Trophoblast cell (in vitro differentiated cells and primary cell): ENCODE measurements at places on chromosomes 2 and 18.

- no peak for DNase-seq
Observed at GRCh38 chr2:233263045-233263570, 11.6 kb downstream of the ATG16L1 start.

DNA sequence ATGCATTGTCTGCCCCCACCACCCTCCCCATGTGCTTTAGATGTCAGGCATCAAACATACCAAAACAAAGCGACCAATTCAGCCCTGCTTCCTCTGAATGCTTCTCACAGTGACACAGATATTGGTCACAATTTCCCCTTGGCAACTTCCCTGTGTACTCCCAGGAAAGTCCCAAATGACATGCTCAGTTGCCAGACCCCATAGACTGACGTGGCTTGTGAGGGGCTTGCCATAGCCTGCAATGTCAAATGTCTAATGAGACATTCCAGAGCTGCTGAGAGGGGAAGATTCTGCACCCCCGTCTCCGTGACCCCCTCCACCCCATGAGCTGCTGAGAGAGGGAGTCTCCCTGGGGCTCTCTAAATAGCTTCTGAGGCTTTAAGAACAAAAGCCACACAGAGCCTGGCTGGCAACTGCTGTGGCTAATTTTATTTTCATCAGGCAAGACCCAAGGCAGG is 47.3 kb downstream of the RFTN2 start:
- DNase-seq, result peak; percentile 8

DNA sequence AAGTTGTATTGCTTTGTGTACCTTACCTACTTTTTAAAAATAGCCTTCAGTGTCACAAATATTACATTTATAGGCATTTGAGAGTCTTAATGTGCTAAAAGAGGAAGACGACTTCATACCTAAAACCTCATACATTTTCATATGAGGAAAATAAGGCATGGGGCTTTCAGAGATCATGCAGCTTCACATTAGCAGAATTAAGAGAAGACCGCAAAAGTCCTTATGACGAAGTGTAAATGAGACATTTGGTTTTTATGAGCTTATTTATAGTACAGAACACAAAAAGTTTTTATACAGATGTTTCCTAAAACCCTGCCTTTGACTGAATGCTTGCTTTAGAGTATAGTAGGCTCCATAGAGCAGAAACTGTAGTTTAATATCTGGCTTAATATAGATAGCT is 10.1 kb upstream of the CCDC138 start:
- DNase-seq, result no peak

GRCh38 chr2:209761566-209761965 is 10.1 kb upstream of the UNC80 start:
- DNase-seq, result no peak

GRCh38 chr2:138007431-138007830 is 43.2 kb downstream of the HNMT start:
- no peak for DNase-seq

GRCh38 chr2:113112441-113112840 is 15.0 kb upstream of the IL1RN start:
- DNase-seq, result no peak

- DNase-seq, result no peak
Observed at GRCh38 chr2:36729067-36729466, 32.6 kb downstream of the VIT start.

DNA sequence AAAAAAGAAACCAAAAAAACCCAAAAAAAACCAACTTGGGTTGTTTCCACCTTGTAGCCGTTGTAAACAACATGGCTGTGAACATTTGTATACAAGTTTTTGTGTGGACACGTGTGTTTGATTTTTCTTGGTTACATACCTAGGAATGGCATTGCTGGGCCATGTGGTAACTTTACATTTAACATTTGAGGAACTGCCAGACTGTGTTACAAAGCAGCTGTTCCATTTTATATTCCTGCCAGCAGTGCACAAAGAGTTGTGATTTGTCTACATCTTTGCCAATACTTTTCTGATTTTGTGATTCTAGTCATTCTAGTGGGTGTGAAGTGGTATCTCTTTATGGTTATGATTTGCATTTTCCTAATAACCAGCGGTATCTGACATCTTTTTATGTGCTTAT is 22.5 kb downstream of the LPIN1 start:
- DNase-seq, result no peak

GRCh38 chr2:1804865-1805264 is 60.5 kb upstream of the PXDN start:
- DNase-seq, result no peak

GRCh38 chr2:197372592-197372991 is 62.0 kb upstream of the ANKRD44 start:
- no peak for DNase-seq

DNA sequence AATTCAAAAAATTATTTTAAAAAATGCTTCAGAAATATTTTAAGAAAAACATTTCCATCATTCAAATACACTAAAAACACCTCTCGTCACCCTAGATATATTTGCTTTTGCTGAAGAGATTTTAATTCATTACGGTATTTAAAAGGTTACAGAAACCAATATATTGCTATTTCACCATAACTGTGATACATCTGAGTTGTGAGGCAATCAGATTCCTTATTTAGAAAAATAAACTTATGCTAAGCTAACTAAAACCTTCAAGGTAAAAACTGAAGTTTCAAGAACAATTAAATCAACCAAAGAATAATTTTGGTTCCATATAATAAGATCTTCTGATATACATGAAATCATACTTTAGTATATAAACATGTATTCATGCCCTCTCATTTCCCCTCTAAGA is 32.8 kb downstream of the PELI1 start:
- DNase-seq, result no peak

- no peak for DNase-seq
Observed at GRCh38 chr2:170885130-170885791, 43.8 kb upstream of the GORASP2 start.

DNA sequence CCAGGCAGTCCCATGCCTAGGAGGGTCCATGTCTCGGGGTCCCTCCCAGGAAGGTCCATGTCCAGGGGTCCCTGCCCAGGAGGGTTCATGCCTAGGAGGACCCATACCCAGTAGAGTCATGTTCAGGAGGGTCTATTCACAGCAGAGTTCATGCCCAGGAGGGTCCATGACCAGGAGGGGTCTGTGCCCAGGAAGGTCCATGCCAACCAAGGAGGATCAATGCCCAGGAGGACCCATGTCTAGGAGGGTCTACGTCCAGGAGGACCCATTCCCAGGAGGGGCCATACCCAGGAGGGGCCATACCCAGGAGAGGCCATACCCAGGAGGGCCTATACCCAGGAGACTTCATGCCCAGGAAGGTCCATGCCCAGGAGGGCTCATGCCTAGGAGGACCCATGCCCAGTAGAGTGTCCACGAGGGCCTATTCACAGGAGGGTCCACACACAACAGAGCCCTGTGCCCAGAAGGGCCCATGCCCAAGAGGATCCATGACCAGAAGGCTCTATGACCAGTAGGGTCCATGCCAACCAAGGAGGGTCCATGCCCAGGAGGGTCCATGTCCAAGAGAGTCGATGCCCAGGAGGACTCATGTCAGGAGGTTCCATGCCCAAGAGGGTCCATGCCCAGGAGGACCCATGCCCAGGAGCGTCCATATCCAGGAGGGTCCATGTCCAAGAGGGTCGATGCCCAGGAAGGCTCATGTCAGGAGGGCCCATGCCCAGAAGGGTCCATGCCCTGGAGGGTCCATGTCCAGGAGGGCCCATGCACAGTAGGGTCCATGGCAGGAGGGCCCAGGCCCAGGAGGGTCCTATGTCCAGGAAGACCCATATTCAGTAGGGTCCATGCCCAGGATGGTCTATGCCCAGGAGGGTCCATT is 10.1 kb downstream of the GPR35 start:
- DNase-seq, result no peak

- no peak for DNase-seq
Observed at GRCh38 chr18:68843473-68844089, 45.7 kb downstream of the CCDC102B start.

DNA sequence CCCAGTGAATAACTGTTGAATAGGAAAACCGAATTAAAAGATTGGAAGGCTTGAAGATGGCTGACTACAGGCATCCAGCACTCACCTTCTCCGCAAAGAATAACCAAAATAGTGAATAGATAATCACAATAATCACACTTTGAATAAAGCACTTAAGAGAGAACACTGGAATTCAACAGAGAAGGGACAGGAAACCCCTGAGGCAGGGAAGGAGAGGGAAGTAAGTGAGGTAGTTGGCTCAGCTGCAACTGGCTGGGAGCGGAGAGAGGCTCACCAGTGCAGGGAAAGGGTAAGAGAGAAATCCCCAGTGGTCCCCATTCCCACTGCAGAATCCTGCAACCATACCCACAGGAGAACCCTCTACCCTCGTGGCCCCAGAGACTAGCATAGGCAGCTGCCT is 246.6 kb upstream of the NCKAP5 start:
- DNase-seq, result no peak
